ENCODE measurements at places on chromosomes 4 and X.

DNA sequence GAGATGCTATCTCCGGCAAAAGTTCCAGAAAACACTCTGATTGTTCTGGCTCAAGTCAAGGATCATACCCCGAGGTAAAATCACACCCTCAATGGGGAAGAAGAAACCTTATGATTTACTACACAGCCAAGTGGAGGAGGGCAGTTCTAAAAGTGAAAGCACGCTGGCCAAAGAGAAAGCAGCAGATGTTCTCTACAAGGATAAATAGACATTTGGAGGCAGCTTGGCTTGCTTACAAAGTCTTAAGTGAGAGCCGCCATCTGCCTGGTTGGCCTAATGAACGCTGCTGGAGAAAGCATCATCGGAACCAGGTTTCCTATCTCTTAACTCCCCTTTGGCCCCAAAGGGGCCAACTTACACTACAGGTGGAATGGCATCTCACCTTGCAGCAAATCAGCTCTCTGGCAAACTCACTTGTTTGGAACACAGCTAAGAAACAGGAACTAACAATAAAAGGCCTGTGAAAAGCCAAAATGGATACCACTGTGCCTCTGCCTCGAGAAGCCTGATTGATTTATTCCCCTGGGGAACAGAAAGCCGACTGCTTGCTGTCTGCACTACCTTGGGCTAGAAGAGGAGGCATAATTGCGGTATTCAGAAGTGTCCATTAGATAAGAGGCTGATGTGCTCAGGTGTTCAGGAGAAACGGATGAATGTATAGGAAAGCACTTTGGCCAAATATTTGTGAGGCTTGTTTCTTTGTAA is 22.8 kb downstream of the FRAS1 start:
- ATAC-seq: no peak
- H3K36me3 ChIP-seq: no peaks in the 10 kb centered on the region
- H3K27ac ChIP-seq: no peak overlapping the region
- H3K4me1 ChIP-seq: no peaks in the 10 kb centered on the region

DNA sequence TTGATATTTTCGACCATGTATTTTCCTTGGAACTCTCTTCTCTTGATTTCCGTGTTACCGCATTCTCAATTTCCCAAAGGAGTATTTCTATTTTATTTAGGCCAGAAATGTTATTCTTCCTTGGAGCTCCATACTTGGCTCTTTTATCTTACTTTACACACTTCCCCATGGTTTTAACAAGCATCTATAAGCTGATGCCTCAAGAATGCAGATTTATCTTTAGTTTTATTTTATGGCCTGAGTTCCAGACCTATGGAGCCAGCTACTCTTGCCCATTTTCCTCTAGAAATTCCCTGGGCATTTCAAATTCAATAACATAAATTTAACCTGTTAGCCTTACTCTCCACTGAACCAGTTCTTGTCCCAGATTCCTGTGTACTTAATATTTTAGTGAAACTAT is 43.7 kb downstream of the SULT1E1 start:
- no peak for ATAC-seq
- H3K36me3 ChIP-seq: no peaks in the 10 kb centered on the region
- H3K4me1 ChIP-seq: no peaks in the 10 kb centered on the region
- H3K27ac ChIP-seq: no peak overlapping the region
- H3K4me3 ChIP-seq: no peak overlapping the region

- ATAC-seq: no peak
- H3K27ac ChIP-seq: no peak overlapping the region
- no peaks in the 10 kb centered on the region for H3K27me3 ChIP-seq
- no peak overlapping the region for H3K4me3 ChIP-seq
- peaks cover 31% of the 10 kb centered on the region for H3K36me3 ChIP-seq
Measured at GRCh38 chr4:150265806-150266205, 187.6 kb downstream of the DCLK2 start.

DNA sequence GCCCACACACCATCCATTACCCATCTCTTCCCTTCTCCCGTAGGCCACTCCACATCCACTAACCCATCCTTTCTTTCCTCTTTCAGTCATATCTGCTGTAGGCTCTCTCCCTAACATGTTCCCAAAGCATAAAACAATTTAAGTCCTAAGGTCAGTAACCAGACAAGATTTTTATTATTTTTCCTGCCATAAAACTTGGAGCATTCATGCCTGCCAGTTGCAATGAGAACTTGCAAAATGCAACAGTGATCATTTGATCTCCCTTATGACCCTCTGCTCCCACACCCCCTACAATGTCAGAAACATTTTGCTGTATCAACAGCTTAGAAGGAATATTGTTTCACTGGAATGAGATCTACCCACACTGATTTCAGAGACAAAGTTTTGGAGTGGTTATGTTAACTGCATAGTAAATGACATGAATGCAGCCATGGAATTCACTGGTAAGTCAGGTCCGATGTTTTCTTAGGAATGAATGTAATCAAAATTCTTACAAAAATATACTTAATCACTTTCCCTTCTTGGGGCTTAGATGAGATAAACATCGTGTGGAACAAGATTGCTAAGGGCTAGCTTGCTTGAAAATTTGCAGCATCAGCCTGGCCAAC is 5.7 kb downstream of the NIPAL1 start:
- no peak overlapping the region for H3K4me3 ChIP-seq
- H3K27me3 ChIP-seq: peaks cover 13% of the 10 kb centered on the region
- no peak overlapping the region for H3K27ac ChIP-seq
- no peaks in the 10 kb centered on the region for H3K4me1 ChIP-seq
- no peak for ATAC-seq

DNA sequence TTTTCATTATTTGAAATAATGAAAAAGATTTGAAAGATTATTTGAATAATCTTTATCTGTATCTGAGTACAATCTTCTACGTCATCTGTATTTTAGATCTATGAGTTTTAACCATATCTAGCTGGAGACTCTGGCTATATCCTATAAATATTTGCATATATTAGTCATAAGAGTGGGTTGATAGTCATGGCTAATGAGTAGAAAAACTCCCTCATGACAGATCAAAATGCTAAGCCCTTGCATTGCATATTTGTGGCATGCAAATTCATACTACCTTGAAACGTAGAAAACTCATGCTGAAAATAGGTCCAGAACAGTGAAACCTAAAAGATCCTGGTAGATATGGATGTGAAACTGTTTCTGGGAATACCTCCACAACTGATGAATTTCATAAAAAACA is 291.3 kb downstream of the GALNTL6 start:
- H3K36me3 ChIP-seq: no peaks in the 10 kb centered on the region
- H3K27ac ChIP-seq: no peak overlapping the region
- H3K27me3 ChIP-seq: no peaks in the 10 kb centered on the region

DNA sequence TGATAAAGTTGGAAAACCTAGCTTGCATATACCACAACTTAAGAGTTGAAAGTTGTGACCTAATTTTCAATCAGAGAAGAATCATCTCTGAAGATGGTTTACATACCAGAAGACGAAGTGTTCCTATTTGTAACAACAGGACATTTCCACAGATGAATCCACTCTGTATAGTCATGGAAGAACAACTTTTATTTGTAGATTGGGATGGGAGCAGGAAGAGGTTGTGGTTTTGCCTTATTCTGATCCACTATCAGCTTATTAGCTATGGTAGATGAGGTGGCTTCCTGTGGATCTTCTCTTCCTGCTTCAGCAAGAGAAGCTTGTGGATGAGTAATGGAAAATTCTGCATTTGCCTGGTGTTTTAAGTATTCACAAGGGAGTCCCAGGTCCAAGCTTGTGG is 18.6 kb upstream of the SUPT20HL1 start:
- no peak overlapping the region for H3K4me3 ChIP-seq
- no peaks in the 10 kb centered on the region for H3K27me3 ChIP-seq
- no peak for ATAC-seq
- H3K4me1 ChIP-seq: no peaks in the 10 kb centered on the region

GRCh38 chr4:95476121-95476520 is 72.7 kb downstream of the UNC5C start:
- H3K4me3 ChIP-seq: no peak overlapping the region
- no peaks in the 10 kb centered on the region for H3K27me3 ChIP-seq
- H3K27ac ChIP-seq: no peak overlapping the region
- no peaks in the 10 kb centered on the region for H3K36me3 ChIP-seq
- no peaks in the 10 kb centered on the region for H3K4me1 ChIP-seq

GRCh38 chr4:145058256-145058655 is 39.7 kb downstream of the ANAPC10 start:
- ATAC-seq: no peak
- H3K27ac ChIP-seq: no peak overlapping the region
- H3K27me3 ChIP-seq: no peaks in the 10 kb centered on the region

GRCh38 chrX:132059973-132060540 is 37.0 kb downstream of the STK26 start:
- H3K4me1 ChIP-seq: no peaks in the 10 kb centered on the region
- no peaks in the 10 kb centered on the region for H3K36me3 ChIP-seq
- no peak overlapping the region for H3K4me3 ChIP-seq

DNA sequence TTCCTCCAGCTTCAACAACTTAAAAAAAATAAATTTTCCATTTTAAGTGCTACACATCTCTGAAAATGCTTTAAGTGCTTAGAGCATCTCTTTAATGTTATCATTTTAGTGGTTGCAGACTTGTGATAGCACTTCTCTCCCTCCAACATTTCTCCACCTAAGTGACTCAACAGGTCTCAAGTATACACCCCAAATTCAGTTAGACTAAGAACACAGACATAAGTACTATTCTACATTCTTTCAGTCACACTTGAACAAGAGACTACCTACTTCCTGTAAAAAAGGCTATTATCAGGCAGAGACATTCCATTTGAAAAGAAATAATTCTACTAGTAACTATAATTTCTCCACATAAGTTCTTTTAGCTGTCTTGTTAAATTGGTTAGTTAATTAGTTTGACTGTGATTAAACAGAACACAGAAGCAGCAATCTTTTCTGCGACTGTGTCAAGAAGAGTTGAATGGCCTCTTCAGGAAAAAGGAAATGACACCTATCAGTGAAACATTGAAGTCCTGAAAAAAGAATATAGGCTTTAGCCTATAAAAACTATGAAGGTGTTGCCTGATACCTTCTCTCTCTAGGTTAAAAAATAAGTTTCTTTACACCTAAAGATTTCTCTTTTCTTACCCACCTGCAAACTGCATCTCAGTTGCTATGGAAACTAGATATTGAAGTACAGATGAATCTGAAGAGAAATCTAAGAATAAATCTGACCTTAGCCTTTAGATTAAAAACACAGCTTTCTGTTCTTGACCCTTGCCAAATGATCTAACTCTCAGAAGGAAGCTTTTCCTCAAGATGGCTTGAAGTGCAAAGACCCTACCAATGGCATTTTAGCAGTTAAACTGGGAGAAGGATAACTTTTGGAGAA is 18.0 kb downstream of the NAF1 start:
- no peak overlapping the region for H3K4me3 ChIP-seq
- H3K36me3 ChIP-seq: no peaks in the 10 kb centered on the region
- H3K27me3 ChIP-seq: no peaks in the 10 kb centered on the region
- H3K4me1 ChIP-seq: peaks cover 11% of the 10 kb centered on the region
- no peak overlapping the region for H3K27ac ChIP-seq

Measured in gastroesophageal sphincter (tissue), 4 donors.